ENCODE measurements at places on chromosomes 3 and 15.

DNA sequence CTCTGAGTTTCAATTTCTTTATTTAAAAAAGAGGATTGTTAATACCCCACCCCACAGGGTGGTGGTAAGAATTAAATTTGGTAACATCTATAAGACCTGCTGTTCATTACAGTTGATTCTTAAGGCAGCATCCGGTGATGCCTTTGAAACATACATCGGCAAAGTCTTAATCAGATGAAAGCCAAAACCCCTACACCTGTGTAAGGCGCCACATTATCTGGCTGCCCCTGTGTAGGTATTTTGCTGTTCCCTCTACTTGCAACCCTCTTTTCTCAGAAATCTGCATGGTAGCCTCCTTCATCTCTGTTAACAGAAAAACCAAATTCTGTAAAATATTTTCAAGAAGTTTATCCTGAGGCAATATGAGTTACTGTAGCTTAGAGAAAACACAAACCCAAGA lies 90.0 kb downstream of the ST6GAL1 start:
- DNase-seq: no peak

- DNase-seq: no peak
These were observed 131.9 kb upstream of the PROK2 start for GRCh38 chr3:71916747-71917369.

DNA sequence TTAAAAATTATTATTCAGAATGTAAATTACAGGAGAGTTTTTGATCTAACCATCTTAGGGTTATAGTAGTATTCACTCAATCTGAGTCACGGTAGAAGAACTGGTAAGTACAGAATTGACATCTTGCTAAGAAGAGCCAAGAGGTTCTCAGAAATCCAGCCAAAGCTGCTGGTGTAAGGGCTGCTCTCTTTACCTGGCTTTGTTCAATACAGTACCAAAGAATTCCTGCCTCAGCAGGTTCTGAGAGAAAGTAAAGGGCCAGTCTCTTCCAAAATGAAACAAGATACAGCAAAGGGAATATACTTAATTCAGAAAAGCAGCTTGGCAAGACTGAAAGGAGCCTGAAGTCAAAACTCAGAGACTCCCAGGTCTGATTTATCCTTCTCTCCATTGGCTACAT lies 193.1 kb downstream of the TNIK start:
- DNase-seq: no peak

DNA sequence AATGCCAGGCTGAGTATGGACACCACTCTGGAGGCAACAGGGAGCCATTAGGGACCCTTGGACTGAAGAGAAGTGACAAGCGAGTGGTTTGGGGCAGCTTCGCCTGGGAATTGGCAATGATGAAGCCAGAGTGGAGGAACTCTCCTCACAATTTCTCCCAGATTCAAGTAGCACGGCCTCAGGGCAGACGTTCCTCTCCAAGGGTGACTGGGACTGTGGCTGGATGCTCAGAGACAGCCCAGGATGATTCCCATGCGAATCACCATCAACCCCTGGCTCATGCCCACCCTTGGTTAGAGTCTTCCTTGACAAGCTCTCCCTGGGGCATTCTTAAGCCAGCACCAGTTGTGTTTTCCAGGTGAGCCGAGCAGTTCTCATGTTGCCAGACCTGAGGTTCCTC lies 16.3 kb upstream of the DOCK3 start:
- no peak for DNase-seq

Measured in caudate nucleus (tissue), 63 donors.